Cardiac fibroblast (primary cell): ENCODE measurements at places on chromosomes 6 and 20.

- DNase-seq = no peak
Measured at GRCh38 chr6:116672306-116672705, 3.7 kb upstream of the ZUP1 start.

DNA sequence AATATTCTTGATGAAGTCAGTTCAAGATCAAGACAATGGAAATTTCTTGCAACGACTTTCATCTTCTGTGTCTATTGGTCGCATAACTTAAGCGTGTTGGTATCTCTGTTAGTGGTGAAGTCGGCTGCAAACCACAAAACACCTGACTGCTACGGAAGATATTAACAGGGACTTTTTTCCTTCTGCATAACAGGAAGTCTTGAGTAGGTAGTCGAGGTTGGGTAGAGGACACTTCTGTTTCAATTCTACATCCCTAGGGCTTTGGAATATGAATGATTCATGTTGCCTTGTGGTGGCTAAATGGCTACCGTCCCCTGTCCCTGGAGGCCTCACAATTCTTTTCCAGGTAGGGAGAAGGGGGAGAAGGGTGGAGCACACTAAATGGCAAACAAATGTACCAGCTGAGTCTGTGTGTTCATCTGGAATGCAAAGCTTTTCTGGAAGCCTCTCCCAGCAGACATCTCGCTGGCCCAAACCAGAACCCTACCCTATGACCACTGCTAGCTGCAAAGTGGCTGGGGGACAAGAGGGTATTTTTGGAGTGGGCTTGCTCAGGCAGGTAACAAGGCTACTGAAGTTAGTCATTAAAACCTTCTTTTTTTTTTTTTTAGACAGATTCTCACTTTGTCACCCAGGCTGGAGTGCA, 34.6 kb upstream of the NKX2-2 start:
- DNase-seq = no peak

DNA sequence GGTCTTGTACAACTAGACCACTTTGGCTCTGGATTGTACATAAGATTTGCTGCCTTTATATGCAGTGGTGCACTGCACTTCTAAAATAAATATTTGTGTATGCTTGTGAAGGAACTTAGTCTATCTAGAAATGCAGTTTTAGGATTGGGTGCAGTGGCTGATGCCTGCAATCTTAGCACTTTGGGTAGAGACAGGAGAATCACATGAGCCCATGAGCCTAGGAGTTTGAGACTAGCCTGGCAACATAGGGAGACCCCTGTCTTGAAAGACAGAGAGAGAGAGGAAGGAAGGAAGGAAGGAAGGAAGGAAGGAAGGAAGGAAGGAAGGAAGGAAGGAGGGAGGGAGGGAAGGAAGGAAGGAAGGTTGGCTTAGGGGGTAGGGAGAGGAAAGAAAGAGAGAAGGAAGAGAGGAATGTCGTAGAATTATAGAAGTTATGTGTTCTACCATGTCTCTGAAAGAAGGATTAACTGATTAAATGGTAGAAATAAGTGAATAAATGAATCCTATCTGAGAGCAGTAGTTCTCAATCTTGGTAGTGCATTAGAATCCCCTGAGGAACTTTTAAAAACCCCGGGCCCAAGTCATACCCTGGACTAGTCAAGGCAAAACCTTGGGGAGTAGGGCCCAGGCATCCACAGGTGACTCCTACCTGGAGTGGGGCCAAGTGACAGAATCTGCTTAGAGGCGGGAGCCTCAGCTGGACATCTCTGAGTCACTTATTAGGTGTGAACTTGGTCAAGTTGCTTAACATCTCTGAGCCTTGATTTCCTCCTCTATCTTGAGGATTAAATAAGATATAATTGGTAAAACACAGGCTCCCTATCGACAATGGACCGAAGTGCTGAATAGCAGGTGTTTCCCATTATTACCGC, 130.3 kb downstream of the ZNF217 start:
- DNase-seq = no peak

- no peak for DNase-seq
Measured at GRCh38 chr6:136552054-136552453, 1.8 kb upstream of the MAP7 start.

- DNase-seq = no peak
Measured at GRCh38 chr6:92114091-92114675, 1305.2 kb downstream of the EPHA7 start.

- no peak for DNase-seq
Measured at GRCh38 chr20:32655903-32656512, 17.7 kb downstream of the C20orf203 start.

GRCh38 chr6:139027620-139028182, 844 bp upstream of the ABRACL start:
- peak; percentile 30 for DNase-seq

GRCh38 chr20:25551413-25552215, 33.7 kb downstream of the NINL start:
- DNase-seq = no peak

GRCh38 chr20:22686097-22686496, 101.7 kb upstream of the FOXA2 start:
- DNase-seq = peak; percentile 73

GRCh38 chr6:57024321-57024720, 22.2 kb upstream of the KIAA1586 start:
- no peak for DNase-seq

- peak; percentile 14 for DNase-seq
Measured at GRCh38 chr20:3658716-3659491, 4.3 kb downstream of the GFRA4 start.

- DNase-seq = peak; percentile 33
Measured at GRCh38 chr6:109351231-109352130, 30.8 kb downstream of the CD164 start.

DNA sequence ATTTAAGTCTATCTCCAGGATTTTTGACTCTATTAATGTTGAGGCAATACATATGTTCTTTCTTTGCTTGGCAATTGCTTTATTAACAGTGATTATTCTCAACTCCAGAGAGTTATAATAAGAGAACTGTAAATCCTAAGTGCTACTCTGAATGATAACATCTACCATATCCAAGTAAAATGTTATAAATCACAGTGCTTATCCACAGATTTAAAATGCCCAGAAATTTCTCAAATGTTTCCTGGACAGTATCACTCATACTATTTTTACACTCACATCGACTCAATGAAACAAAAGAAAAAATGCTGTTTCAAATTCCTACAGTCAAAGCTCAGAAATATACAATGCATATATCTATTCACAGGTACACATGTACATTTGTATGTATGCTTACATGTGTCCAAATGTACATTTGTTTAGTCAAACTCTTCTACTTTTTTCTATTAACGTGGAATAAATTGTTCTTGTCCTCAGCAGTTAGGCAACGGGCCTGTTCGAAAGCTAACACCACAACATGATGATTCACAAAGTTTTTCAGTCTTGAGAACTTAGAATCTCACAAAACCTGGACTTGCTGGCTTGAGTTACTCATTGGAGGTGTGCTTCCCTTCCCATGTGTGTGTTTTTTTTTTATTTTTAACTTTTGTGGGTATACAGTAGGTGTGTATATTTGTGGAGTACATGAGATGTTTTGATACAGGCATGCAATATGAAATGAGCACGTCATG, 193.0 kb downstream of the GJA10 start:
- peak; percentile 36 for DNase-seq

DNA sequence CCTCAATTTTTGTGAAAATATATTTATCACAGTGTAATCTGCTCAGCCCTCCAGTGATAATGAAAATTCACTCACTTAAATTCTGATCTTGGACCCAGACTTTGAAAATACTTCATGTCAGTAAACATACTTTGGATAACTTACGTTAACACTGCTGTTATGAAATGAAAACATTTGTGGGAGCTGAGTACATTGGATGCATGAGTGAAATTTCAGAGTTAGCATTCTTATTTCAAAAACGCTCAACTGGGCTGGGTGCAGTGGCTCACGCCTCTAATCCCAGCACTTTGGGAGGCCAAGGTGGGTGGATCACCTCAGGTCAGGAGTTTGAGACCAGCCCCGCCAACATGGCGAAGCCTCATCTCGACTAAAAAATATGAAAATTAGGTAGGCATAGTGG, 196.4 kb downstream of the UTRN start:
- no peak for DNase-seq

DNA sequence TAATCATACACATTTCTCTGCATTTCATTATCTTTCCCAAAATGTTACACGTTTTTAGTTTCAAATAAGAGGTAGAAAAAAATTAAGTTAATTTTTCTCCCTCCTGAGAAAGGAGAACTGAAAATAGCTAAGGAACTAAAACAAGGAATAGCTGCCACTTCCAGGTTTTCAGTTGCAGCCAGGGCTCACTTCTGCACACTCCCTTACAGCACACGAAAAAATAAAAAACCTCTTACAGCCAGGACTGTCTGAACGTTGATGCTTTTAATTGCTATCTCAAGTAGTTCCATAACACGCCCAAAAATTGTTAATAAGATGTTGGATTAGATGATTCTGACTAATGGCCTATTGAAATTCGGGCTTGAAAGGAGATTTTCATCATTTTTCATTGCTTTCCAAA, 153.7 kb upstream of the THBS2 start:
- DNase-seq = no peak

- no peak for DNase-seq
Measured at GRCh38 chr6:105633814-105634213, 230.9 kb upstream of the PREP start.

DNA sequence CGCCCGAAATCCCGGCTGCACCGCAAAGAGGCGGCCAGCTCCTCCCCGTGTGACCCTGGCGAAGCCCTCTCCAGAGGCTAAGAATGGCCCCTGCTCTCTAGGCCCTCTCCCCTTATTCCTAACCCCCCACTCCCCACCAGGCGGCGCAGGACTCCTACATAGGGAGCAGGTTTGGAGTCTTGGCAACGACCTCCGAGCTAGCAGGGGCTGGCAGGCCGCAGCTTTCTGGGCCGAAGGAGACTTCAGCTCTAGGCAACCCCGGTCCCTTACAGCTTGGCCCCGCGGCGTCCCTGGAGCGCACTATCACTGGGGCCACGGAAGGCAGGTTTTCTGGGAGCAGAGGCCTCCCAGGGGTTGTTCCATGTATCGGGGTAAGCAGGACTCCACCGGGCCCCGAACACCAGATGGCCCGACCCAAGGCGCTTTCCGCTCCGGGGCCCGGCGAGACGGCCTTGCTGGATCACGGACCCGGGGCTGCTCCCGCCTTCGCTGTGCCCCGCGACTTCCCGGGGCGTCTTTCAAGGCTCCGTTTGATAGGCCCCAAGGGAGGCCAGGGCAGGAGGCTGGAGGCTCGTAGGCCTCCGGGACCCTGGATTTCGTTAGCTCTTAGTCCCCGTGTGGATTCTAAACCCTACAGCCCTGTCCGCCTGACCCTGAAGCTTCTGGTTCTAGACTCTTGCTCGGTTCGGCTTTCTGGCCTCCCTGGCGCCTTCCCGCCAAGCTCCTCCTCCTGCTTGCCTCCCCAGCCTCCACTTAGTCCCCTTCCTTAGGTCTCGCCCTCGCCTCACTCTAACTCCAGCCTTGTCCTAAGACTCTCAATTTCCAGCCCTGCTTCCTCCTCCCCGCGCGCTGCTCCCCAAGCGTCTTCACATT, 1.9 kb downstream of the SLC32A1 start:
- DNase-seq = no peak
